Stimulated activated CD8-positive, alpha-beta memory T cell treated with anti-CD3 and anti-CD28 coated beads, Interleukin-4, amount 100 ng/mL, for 1 hour (primary cell): ENCODE measurements at places on chromosomes 11 and 22.

GRCh38 chr11:58275002-58275401, 6.9 kb upstream of the OR10W1 start:
- DNase-seq: no peak

GRCh38 chr11:127843483-127844396, 743.6 kb downstream of the ETS1 start:
- DNase-seq: peak; percentile 20

- no peak for DNase-seq
These were observed 23.2 kb downstream of the MED15 start for GRCh38 chr22:20530368-20531153.

GRCh38 chr11:6385046-6385777, 5.1 kb upstream of the SMPD1 start:
- no peak for DNase-seq

GRCh38 chr11:104782377-104782754, 115.9 kb downstream of the CASP12 start:
- DNase-seq: no peak

- DNase-seq: no peak
These were observed 341 bp downstream of the NAALADL1 start for GRCh38 chr11:65058012-65058411.

DNA sequence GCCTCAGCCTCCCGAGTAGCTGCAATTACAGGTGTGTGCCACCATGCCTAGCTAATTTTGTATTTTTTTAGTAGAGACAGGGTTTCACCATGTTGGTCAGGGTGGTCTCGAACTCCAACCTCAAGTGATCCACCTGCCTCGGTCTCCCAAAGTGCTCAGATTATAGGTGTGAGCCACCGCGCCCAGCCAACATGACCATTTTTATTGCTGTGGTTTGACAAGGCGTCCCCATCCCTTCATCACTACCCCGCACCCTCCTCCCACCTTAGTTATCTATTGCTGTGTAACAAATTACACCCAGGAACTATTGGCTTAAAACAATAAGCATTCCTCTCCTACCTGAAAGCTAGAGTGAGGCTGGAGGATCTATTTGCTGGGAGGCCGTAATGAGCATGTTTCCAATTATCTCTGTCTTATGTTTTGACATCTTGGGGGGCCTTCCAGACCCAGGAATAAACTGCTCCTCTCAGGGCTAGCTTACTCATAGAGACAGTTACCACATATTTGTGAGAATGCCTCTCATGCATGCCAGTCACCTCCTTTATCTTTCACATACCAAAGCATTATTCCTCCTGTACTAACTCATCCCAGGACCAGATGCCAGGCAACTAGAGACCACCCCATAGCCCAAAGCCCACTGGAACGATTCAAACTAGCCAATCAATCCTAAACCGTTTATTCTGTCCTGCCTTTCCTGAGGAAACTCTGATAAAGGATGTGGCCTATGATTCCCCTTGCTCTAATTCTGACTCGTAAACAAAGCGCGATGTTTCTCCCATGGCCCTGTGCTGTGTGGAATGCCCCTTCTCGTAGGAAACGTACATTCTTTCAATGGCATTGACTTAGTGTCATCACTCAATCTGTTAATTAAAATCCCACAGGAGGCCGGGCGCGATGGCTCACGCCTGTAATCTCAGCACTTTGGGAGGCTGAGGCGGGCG, 19.4 kb downstream of the SNU13 start:
- DNase-seq: no peak
